ENCODE measurements at places on chromosomes 7 and 10. TPM values are rescaled to one million over a fixed set of nuclear protein-coding genes. Genes with fewer than 3 reads are reported as not detected.

PDZD7 gene
- 2.0 TPM for total RNA-seq

TYW1B gene
- total RNA-seq, result 5.8 TPM

HOXA7 gene
- not detected for total RNA-seq

ERLIN1 gene
- total RNA-seq, result 32.8 TPM

DPYSL4 gene
- 2.7 TPM for total RNA-seq

BMPER gene
- total RNA-seq, result 7.4 TPM

C10orf105 gene
- under 0.01 TPM for total RNA-seq

OR2A12 gene
- total RNA-seq, result not detected

All from bronchial smooth muscle cell (primary cell).